ENCODE measurements at places on chromosomes 6 and 20.

DNA sequence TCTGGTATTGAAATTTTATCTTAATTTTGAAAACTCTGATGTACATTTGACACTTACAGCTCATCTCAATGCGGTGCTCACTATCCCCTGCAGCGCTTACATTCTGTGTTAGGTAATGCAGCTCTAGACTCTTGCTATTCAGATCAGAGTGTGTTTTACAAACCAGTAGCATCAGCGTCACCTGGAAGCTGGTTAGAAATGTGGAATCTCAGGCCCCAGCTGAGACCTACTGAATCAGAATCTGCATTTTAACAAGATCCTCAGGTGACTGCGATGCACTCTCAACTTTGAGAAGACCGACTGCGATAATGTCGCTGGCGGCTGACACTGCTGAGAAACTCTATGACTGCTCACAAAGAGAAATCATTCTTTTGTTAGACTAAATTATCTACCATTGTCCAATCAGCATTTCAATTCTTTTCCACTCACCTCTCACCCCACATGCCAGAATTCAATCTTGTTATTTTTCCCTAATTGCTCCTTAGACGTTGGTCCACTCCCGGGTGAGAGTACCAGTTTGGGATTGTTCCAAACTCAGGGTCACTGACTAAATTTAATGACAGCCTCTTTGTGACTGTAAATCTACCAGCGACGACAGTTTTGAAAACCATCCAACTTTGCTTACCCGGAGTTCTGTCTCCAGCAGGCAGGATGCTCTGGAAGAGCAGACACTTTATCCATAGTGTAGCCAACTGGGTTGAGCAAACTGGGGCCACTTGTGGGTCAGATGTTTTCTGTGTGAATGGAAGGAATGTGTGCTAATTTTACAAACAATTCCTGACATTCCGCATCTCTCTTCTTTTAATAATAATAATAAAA lies 140.1 kb upstream of the BTBD3 start:
- peak; percentile 81 for DNase-seq

GRCh38 chr20:51668515-51668914 lies 99.7 kb downstream of the ATP9A start:
- DNase-seq: no peak

- no peak for DNase-seq
These were observed 2.6 kb downstream of the FASTKD5 start for GRCh38 chr20:3156811-3157619.

- DNase-seq: no peak
These were observed 11.7 kb upstream of the HCK start for GRCh38 chr20:32040142-32040953.

DNA sequence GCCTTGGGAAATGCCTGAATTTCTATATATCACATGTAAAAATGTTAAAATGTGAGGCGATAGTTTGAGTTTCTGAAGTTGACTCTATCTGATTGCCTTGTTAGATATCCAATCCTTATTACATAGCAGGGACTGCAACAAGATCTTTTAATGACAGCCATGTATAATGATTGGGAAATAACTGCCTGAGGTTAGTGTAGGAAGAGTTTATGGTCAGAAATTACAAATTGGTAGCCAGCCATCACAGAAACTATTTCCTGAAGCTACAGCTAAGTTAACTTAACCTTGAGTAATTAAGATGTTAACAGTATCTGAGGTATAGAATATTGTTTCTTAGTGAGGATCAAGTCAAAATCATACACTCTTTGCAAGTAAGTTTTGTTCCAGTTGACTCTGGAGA lies 41.0 kb downstream of the AKIRIN2 start:
- DNase-seq: no peak
